ENCODE measurements at places on chromosomes 1 and 21.
A peak's percentile ranks its signal among the peaks of the same experiment; 100 is the strongest.

GRCh38 chr1:155424091-155424490, 103.4 kb downstream of the RUSC1 start:
- DNase-seq: no peak

DNA sequence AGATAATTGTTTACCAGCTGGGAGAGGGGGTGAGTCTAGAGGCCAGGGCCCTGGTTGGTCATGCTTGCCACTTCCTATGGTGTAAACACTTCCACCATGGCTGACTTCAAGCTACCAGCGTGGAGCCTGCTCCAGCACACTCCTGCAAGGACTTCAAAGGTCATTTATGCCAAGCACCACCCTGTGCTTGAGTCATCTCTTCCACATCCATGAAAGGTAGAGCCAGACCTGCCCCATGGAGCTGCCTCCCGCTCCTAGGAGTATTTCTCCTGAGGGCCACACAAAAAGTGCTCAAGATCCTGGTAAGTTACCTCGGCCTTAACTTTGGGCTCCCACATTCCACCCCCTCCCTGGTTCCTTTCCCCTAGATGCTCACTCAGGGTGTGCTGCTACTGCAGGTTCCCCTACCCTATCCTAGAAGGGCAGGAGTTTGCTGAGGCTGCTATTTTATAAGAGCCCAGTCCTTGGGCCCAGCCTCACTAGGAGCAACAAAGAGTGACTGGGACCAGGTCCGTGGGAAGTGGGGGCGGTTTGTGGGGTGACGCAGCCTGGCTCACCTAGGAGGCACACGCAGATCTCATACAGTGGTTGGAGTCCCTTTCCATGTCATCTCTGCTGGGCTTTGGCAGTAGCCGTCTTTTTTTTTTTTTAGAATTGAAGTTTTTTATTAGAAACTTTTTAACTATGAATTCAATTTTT, 2.4 kb downstream of the RAB7B start:
- no peak for DNase-seq

DNA sequence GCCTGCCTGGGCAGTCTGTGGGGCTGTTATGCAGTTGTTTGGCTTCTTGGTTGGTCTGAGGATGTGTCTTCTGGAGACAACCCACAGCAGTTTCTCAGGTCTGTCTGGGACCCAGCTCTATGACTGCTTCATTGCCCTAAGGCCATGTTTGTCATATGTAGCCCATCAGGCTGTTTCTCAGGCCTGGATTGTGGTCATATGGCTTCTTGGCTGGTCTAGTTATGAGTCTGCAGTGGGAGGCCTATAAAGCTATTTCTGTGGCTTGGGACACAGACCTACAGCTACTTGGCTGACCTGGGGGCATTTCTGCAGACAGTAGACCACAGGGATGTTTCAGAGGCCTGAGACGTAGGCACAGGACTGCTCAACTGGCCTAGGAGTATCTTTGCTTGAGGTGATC, 41.5 kb downstream of the CHIA start:
- no peak for DNase-seq

DNA sequence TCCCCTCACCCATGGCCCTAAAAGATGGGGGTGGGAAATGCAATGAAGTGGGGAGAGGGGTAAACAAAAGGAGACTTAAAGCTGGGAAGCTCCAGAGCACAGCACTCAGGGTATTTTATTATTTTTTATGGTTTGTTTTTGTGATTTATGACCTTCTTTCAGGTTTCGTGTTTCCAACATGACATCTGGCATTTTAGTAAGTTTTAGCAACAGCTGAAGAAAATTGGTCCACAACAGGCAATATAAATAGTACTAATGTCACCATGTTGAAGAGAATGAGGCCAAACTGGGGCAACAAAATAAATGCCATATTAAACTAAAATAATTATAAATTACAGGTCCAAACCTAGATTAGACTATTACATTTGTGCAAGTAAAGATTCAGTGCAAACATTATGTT, 56.3 kb downstream of the TBX15 start:
- no peak for DNase-seq

DNA sequence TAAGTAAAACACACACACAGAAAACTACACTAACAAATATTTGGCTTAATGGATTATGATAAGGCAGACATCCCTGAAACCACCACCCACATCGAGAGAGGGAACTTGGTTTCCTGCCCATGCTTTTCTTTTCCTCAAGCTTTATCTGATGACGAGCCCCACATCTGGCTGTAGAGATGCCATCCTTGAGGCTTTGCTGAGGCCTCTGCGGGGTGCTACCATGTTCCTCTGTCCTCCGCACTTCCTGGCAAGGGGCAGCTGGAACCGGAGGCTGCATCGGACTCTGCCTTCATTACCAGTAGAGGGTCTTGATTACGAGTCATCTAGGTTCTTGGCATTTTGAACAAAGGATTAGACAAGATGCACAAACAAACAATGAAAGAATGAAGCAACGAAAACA, 21.7 kb upstream of the C1orf174 start:
- DNase-seq: no peak

DNA sequence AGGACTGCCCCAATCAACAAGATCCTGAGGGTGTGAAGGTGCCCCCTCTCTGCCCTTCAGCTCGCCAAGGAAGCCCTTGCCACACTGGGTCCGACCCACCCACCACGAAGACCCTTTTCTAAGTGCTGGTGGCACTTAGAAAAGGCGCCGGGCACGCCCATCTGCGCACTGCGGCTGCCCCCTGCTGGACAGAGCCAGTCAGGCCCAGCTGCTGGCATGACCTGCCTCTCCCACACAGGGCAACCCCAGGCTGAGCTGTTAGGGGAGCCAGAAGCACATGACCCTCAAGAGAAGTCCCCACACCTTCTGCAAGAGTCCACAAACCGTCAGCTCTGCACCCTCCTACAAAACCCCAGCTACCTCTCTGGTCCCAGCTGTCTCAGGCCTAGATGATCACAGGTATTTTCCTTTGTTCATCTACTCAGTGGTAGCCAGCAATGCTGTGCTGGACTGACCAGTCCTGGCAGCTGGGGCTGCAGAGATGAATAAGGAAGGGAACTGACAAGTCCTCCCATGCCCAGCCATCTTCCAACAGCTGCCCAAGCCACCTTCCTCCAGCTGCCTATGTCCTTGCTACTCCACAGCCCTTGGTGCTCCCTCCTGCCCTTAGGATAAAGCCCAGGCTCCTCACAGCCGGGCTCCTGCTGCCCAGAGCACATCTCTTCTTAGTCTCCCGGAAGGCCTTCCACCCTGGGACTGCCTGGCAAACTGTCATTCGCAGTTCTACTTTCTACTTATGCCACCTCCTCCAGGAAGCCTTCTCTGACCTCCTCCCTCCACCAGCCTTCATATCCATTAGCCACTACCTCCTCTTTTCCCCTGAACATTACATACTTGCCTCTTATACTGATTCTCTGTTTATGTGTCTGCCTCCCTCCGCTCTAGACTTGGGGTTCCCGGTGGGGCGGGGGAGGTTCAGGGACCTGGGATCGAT, 39.8 kb upstream of the ZC3H12A start:
- DNase-seq: peak; percentile 50

DNA sequence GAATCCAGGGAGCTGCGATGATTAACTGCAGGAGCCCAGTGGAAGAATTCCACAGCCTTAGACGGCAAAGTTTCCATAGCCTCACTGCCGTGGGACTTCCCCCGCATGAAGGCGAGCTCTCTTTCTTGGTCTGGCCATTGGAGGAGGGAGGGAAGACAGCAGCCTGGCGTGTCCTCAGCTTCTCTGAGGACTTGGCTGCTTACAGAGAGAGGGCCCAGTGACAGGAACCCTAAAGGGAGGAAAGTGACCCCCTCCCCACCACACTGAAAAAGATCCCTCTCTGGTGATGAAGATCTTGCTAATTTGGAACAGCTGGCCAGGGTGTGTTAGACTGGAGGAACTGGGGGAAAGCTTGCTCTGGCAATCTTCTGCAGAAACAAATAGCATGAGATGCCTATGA, 41.0 kb downstream of the ATP2B4 start:
- DNase-seq: no peak

GRCh38 chr1:109269981-109270622, 12.8 kb downstream of the PSRC1 start:
- no peak for DNase-seq

GRCh38 chr1:3003039-3003940, 18.0 kb upstream of the ACTRT2 start:
- DNase-seq: no peak

- no peak for DNase-seq
Measured at GRCh38 chr1:53892911-53893310, 1.1 kb upstream of the DIO1 start.

- DNase-seq: no peak
Measured at GRCh38 chr1:76147917-76148316, 73.4 kb downstream of the ST6GALNAC3 start.

GRCh38 chr1:111734426-111734825, 4.8 kb downstream of the INKA2 start:
- DNase-seq: no peak

GRCh38 chr1:222634180-222635013, 16.5 kb downstream of the MIA3 start:
- DNase-seq: peak; percentile 66

Measured in activated CD4-positive, CD25-positive, alpha-beta regulatory T cell treated with anti-CD3 and anti-CD28 coated beads, Interleukin-2, amount 50 U/mL, for 16 hours (primary cell).